Cortex of kidney (tissue), 1 donor: ENCODE measurements at places on chromosomes 12 and 14.

DNA sequence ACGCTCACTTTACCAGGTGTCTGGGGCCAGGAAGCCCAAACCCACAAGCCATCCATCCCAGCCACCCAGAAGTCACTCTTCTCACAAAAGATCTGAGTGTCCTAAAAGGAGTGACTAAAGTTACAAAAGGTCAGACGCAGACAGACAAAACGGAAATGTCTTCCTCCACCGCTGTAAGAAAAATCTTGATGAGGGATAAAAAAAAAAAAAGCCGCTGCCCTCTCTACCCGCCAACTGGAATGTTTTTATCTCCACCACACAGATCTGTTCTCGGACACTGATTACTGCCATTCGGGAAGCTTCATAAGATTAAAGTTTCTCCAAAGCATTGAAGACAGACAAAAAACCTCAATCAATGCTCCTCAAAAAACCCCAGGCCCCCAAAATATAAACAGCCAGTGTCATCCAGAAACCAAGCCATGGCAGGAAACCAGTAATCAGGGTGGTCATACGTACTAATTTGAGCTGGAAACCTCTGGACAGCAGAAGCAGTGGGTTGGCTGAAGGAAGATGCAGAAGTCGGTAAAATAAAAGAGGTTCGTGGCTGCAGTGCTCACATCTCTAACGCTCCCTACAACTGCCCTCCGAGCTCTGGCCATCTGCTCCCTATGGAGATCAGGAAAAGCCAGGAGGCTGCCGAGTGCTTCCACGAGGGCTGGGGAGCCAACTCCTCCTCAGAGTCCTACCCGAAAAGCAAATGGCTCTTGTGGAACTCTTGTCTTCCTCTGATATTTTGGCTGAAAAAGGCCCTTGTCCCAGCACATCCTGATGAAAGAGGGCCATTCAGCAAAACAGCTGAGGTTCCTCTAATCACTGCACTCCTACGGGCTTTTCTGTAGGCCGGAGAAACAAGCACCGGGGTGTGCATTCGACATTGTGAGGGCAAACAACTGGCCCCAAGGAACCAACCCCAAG lies 30.3 kb downstream of the SSH1 start:
- DNase-seq = no peak

- no peak for DNase-seq
Measured at GRCh38 chr14:55129428-55130195, 560 bp downstream of the LGALS3 start.

DNA sequence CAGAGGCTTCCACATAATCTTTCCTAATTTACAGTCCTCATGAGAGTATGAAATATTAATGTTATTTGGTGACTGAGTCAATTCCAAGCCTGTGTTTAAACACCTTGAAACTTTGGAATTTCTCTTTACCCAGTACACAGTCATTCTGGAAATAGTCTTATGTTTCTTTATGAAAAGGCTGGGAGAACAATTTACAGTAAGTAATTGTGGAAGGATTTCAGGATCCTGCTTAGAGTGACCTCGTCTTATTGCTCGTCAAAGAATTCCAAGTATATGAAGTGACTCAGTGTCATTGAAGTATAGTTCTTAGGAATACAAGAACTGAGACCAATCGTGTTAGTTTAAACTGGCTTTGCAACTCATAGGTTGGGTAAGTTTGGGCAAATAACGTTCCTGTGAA lies 634.2 kb downstream of the SLC16A7 start:
- no peak for DNase-seq

GRCh38 chr14:53954551-53955228 lies 1.9 kb downstream of the BMP4 start:
- no peak for DNase-seq

- no peak for DNase-seq
Measured at GRCh38 chr12:70983692-70984091, 63.2 kb upstream of the PTPRR start.

DNA sequence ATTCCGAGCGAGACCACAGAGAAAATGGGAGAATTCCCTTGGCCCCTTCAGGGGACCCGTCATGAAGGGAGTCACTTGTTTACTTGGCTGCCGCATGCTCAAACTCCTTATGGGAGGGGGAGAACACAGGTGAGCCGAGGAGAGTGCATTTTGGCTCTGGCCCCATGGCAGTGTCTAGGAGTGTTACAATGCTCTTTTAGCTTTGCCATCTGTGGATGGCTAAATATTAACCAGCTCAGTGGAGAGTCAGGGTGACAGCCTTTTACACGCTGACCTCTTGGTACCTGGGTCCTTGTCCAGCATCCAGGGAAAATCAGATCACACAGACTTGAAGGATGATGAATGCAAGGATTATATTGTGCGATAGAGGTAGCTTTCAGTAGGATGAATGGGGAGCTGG lies 146.4 kb upstream of the ATXN7L3B start:
- no peak for DNase-seq

- DNase-seq = no peak
Measured at GRCh38 chr12:26122061-26122680, 2.7 kb downstream of the BHLHE41 start.

- DNase-seq = no peak
Measured at GRCh38 chr14:104715416-104715815, 8.6 kb upstream of the ADSS1 start.

GRCh38 chr12:10386857-10387256 lies 3.0 kb downstream of the KLRK1 start:
- DNase-seq = no peak

GRCh38 chr12:4120316-4120917 lies 153.1 kb upstream of the CCND2 start:
- no peak for DNase-seq

- DNase-seq = no peak
Measured at GRCh38 chr14:101318271-101318670, 243.0 kb upstream of the DIO3 start.

DNA sequence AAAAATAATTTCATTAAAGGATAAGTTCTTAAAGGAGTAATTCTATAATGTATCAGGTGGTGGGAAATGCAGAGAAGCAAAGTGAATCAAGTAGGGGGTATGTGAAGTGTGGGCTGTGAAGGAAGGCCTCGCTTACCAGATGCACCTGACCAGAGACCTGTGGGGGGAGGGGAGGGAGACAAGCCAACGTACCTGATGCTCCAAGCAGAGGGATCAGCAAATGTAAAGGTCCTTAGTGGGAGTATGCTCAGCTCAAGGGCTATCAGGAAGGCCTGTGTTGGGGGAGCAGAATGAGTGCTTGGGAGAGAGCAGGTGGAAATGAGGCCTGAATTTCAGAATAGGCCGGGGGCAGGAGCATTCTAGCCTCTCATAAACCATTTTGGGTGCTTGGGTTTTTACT lies 57.1 kb downstream of the ANO4 start:
- no peak for DNase-seq

DNA sequence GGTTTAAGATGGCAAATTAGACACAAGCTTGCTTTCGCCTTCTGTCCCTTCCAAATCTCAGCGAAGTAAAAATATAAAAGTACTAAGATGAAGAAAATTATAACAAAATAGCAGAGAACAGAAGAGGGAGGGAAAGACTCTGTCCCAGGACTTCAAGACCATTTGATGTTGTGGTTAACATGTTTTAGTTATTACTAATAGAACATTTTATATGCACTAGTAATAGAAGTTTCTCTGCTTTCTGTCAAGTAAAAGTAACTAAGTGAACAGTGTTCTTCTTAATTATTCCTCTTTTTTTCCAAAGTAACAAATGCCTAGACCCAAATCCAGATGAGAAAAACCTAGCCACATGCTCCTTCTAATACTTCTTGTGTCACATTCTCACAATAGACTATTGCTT lies 85.1 kb upstream of the DAAM1 start:
- DNase-seq = no peak

DNA sequence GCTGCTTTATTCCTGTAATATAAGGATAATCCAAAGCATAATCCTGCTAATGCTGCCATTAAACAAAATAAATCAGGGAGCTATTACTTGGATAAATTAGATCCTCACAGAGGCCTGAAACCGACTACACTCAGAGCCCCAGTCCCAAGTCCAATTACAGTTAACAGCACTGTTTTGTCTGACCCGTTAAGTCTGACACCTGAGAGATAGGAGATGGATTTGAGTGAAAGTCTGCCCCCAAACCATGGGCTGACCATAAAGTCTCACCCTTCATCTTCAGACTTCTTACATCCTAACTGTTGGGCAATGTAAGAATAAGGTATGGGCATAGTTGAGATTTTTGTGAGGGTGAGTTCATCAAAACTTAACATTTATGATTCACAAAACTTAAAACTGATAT lies 181.7 kb downstream of the PLCZ1 start:
- no peak for DNase-seq

- DNase-seq = no peak
Measured at GRCh38 chr12:74641694-74642093, 104.1 kb downstream of the ATXN7L3B start.

GRCh38 chr14:34324363-34324795 lies 137.7 kb downstream of the SPTSSA start:
- DNase-seq = no peak

DNA sequence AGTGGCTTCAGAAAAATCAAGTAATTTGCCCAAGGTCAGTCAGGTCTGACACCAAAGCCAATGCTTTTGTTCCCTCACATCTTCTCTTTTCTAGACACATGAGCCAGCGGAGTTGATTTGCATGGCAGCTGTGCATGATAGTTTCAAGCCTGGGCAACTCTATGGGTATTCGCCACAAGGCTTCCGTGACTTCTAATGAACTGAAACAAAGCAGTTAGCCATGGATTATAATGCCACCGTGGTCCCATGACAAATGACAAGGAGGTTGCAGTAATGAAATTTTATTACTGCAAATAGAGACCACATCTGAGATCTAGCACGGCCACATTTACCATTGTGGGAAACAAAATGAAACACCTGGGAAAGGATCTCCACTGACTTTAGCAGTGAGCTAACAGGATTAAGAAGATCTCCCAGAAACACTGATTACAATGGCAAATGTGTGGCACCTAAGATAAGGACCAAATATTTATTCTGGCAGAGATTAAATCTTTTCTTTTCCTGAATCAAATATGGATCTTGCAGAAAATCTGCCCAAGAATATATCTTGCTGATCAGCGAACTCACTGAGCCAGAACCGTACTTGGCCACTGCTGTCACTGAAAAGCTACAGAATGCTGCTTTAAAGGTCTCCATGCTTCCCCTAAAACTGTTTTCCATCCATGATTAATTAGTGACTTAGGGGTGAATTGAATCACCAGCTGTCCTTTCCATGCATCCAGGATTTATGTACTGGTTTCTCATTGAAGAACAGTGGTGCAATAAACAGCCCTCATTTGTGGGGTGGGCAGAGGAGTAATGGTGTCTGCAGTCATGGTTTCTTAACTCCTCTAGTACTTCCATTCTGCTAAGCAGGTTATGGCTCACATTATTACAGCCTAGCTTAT lies 551.0 kb downstream of the DIO2 start:
- no peak for DNase-seq

GRCh38 chr12:44510510-44510909 lies 365.6 kb downstream of the NELL2 start:
- no peak for DNase-seq

- DNase-seq = no peak
Measured at GRCh38 chr14:94486883-94487282, 10.9 kb upstream of the SERPINA9 start.

DNA sequence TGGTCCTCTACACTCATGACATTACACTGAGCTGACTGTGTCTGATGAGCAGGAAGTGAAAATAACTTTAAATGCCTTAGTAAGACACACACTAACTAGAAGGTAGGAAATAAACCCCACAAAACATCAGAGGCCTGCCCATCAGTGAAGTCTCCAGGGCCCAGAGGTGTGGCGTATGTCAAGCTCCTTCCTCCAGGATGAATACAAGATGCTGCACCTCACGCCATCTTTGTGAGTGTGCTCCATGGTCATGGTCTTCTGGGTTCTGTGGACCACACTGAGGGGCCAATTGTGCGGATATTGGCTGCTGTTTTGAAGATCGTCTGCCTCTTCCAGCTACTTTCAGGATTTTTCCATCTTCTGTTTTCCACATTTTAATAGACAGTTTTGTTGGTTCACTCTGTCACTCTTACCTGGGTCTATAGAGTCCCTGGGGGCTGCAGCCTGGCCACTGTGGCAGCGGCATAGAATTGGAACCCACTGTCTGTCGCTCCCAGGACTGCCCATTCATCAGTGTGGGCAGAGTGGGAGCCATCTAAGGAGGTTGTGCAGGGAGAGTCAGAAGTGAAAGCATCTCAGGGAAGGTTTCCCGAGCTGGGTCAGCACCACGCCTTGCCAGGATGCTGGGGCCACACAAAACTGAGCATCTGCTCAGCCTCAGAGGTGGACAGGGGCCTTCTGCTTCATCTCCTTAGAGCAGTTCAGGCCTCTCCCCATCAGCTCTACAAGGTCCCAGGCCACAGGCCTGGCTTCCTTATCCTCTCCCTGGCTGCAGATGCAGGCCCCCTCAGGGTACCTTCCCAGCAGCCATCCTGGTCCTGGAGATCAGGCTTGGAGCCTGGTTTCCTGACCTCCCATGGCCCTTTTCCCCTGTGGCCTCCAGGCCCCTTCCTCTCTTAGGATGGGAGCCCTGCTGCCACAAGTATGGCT lies 57.5 kb upstream of the C14orf180 start:
- DNase-seq = no peak

DNA sequence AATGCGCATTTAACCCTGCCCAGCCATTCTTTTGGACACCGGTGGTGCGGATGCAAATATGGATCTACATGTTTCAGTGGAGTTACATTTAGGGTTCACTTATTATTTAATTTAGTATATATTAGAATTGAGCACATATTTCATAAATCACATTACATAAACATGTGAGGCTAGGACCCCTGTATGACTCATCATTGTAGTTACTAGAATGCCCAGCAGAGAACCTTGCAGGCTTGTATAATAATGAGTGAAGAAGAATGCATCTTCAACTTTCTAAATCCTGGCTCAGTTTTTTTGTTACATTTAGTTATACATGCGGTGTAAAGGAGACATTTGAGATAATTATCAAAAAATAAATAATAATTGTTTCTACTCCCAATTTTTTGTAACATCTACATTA lies 369.0 kb downstream of the ATP23 start:
- DNase-seq = no peak

- DNase-seq = no peak
Measured at GRCh38 chr12:82325540-82326336, 32.4 kb downstream of the CCDC59 start.

GRCh38 chr12:8887285-8887715 lies 27.0 kb upstream of the PHC1 start:
- no peak for DNase-seq

DNA sequence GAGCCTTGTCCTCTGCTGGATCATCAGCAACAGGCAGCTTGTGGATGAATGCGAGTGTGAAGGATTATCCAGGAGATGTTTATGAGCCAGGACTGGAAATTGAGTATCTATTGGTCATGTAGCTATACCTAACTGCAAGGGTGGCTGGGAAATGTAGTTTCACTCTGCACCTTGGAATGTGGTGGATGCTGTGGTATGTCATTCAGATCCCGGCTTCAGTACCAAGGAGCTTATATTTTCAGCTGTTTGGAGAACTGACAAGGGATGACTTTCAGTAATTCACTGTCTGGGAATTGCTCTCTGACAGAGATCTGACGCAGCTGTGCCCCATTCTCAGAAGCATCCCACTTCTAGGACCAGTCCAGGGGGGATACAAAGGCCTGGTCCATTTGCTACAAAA lies 792.3 kb upstream of the NOVA1 start:
- DNase-seq = no peak
